ENCODE measurements at places on chromosomes 16 and 17.

- no peak for DNase-seq
Observed at GRCh38 chr16:7612671-7613070, 280.0 kb downstream of the RBFOX1 start.

- no peak for DNase-seq
Observed at GRCh38 chr17:4014148-4014927, 50.1 kb upstream of the ATP2A3 start.

GRCh38 chr17:82121246-82121645, 23.2 kb upstream of the FASN start:
- no peak for DNase-seq

DNA sequence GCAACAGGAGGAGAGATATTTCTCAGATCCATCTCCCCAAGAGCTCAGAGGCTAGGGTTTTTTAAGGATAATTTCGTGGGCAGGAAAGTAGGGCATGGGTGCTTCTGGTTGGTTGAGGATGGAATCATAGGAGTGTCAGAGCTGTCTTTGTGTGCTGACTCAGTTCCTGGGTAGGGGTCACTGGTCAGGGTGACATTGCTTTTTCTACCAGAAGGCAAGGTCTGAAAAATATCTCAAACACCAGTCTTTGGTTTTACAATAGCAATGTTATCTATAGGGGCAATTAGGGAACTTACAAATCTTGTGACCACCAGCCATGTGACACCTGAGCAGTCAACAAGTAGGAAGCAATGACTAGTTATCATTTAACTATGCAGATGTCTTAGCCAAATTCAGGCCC, 82.9 kb upstream of the DYNLRB2 start:
- no peak for DNase-seq

DNA sequence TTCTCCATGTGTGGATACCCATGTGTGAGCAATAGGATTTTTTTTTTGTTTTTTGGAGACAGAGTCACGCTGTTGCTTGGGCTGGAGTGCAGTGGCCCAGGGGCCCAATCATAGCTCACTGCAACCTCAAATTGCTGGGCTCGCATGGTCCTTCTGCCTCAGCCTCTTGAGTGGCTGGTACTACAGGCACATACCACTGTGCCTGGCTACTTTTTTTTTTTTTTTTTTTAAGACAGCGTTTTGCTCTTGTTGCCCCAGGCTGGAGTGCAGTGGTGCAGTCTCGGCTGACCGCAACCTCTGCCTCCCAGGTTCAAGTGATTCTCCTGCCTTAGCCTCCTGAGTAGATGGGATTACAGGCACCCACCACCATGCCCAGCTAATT, 16.7 kb downstream of the MGRN1 start:
- DNase-seq = no peak

DNA sequence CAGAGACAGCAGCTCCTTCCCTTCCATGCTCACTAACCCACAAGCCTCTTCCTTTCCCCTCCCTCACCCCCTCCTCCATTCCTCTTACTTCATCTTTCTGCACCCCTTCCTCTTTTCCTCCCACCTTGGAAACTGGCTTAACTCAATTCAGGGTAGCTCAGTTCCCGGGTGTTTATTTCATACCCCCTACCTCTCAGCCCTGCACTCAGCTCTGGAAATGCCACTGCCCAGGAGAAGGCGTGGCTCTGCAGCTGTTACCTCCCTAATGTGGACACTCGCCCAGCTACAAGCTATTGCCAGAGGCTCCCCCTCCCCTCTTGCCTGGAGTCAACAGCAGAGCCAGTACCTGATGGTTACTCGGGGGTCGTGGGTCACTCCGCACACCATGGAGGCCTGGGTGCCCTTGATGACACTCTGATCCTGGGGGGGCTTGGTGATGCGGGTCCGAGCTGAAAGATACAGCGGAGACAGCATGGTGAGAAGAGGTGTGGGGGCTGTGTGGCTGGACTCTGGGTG, 118.4 kb upstream of the CDC42EP4 start:
- DNase-seq = no peak

DNA sequence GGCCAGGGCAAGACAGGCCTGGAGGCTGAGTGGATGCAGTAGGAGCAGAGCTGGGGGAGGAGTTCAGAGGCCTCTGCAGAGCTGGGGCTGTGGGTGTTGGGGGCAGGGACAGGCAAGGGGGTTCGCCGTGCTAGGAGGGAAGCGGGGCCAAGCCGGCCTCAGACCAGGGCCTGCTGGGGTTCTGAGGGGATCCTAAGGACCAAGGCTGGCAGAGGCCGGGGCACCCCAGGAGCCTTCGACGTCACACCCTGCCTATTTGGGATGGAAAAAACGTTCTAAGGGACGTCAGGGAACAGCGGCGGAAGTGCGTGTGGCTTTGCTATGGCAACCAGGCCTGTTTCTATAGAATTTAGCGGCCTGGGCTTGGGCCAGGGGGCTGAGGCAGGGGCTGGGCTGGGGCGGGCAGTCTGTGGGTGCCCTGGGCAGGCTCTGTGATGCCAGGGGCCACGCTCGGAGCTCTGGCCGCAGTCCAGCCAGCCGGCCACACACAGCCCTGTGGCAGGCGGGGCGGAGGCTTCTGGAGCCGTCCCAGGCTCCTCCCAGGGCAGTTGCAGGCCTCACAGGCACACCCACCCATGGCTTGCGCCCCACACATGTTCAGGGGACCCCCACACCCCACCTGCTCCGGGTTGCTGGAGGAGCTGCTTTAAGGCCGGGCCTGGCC, 3.7 kb downstream of the TRAF7 start:
- DNase-seq = no peak

GRCh38 chr17:15511142-15511541, 43.7 kb upstream of the CDRT4 start:
- no peak for DNase-seq

- DNase-seq = no peak
Observed at GRCh38 chr17:62892061-62892675, 73.9 kb upstream of the TANC2 start.

- DNase-seq = no peak
Observed at GRCh38 chr17:67482764-67483163, 105.7 kb downstream of the PITPNC1 start.

- DNase-seq = no peak
Observed at GRCh38 chr17:50062293-50063243, 6.7 kb downstream of the ITGA3 start.

GRCh38 chr17:73189417-73190099, 3.3 kb upstream of the COG1 start:
- no peak for DNase-seq

- DNase-seq = no peak
Observed at GRCh38 chr17:81934850-81935708, 2.0 kb downstream of the PYCR1 start.

DNA sequence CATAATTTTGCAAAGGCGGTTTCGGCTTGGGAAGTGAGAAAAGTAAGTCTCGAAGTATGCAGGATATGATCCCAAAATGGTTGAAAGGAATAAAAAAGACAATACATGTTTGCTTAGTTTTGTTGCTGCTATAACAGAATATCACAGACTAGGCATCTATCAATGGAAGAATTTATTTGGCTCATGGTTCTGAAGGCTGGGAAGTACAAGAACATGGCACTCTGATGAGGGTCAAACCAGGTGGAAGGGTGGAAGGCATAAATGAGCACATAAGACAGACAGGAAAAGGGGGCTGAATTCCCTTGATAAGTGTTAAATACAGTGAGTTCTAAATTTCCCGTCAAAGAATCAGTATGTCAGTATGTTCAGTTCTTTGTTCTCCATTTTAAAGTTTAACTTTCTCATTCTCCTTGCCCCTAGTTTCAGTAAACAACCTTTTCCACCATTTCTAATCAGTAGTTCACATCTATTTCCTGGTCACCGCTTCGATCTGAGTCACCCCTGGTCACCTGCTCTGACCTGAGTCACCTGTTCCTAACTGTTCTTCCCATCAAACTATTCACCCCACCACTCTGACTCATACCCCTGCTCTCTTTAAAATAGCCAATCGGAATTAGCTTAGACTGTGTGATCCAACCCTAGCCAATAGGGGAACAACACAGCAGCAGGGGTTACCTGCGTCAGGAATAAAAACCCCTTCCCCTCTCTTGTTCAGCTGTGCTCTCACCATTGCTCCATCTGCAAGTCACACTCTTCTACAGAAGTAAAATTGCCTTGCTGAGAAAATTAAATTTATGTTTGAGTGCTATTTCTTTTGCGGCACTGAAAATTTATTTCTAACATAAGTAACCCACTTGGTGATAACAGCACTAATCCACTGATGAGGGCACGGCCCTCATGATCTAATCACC, 240.8 kb downstream of the STX8 start:
- DNase-seq = no peak

GRCh38 chr17:66573078-66573477, 261.8 kb upstream of the CACNG5 start:
- DNase-seq = no peak

GRCh38 chr16:48383877-48384519, 1.2 kb downstream of the SIAH1 start:
- no peak for DNase-seq

DNA sequence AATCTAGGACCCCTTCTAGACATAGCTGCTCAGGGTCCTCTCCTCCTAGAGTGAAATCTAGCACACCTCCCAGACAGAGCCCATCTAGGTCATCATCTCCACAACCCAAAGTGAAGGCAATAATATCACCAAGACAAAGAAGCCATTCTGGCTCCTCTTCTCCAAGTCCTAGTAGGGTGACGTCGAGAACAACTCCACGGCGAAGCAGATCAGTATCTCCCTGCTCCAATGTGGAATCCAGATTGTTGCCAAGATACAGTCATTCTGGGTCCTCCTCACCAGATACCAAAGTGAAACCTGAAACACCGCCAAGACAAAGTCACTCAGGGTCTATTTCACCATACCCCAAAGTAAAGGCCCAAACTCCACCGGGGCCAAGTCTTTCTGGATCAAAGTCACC, 10.7 kb downstream of the SRRM2 start:
- no peak for DNase-seq

- DNase-seq = peak; percentile 60
Observed at GRCh38 chr16:68257251-68257905, 6.9 kb upstream of the SLC7A6 start.

- no peak for DNase-seq
Observed at GRCh38 chr16:23016368-23016767, 132.9 kb downstream of the USP31 start.

- DNase-seq = no peak
Observed at GRCh38 chr16:1285669-1286512, 23.5 kb upstream of the UBE2I start.

GRCh38 chr16:25052151-25052511, 37.0 kb upstream of the ARHGAP17 start:
- DNase-seq = peak; percentile 37
